G401 (cell line): ENCODE measurements at places on chromosomes 6 and 20.

DNA sequence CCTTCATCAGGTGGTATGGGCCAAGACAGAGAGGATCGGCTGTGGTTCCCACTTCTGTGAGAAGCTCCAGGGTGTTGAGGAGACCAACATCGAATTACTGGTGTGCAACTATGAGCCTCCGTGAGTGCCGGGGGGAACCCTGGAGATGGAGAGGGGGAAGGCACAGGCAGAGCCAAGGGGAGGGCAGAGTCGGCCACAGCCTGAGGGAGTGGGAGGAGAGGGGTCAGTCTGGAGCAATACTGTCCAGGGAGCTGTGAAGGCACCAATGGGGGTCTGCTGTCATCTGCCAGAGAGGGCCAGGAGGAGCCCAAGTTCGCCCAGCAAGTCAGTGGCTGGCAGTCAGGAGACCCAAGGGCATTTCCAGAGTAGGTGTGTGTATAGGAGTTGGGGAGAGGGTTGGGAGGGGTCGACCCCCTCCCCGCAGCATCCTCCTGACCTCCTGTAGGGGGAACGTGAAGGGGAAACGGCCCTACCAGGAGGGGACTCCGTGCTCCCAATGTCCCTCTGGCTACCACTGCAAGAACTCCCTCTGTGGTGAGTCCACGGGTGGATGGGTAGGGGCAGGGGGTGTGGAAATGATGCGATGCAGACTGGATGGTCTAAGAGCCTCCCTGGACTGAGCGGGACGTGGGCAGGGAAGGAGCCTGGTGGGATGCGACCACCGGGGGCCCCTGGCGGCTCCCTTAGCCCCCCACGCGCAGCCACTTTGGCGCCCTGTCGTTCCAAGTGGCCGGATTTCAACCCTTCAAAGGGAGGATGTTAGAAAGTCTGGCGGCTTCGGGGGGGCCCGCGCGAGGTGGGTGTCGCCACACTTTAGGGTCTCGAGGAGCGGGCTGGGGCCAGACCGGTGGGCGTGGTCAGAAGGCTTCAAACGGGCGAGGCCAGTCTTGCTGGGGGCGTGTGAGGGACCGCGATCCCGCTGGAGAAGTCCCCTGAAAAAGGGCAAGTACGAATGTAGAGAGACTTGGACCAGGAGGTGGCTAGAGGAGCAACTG lies 7.2 kb downstream of the PI16 start:
- DNase-seq = no peak

GRCh38 chr6:56572788-56573471 lies 69.8 kb downstream of the DST start:
- DNase-seq = no peak

DNA sequence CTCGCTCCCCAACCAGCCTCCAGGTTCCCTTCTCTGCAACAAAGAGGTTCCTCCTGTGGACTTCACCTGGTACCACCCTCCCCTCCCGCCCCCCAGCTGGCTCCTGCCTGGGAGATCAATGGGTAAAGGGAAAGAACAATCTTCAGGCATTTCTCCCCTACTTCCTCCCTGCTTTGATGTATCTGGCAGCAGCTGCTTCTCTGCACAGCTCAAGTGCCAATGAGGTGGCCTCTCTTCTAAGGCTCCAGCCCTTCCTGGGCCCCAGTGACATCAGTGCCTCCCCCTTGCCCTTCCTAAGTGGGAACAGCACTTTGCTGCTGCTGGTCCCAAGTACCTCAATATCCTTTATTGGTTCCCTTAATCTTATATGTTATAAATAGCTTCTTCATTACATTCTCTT lies 23.5 kb downstream of the MOCS1 start:
- DNase-seq = no peak

DNA sequence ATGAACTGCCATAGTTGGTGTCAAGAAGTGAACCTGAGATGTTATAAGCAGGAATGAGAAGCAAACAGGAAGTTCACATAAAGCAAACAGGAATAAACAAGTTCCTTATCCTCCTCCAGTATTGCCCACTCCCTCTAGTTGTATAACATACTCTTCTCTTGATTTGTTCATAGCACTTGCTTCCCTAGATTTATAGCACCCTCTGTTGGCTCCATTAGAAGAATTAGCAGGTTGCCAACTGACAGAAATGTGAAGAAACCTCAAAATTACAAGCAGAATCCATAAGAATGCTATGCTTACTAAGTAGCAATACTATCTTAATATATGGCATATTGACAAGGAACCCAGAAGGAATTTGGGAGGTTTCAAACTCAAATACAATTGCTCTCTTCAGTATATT lies 195.4 kb downstream of the TBX18 start:
- DNase-seq = no peak

GRCh38 chr6:116461331-116461931 lies at the start of gene CALHM6:
Gene CALHM6 (plus strand): TSS chr6:116461375. CDS start chr6:116461930, 555 bp downstream.
- DNase-seq = no peak

GRCh38 chr20:6623989-6624388 lies 143.5 kb upstream of the BMP2 start:
- DNase-seq = no peak

DNA sequence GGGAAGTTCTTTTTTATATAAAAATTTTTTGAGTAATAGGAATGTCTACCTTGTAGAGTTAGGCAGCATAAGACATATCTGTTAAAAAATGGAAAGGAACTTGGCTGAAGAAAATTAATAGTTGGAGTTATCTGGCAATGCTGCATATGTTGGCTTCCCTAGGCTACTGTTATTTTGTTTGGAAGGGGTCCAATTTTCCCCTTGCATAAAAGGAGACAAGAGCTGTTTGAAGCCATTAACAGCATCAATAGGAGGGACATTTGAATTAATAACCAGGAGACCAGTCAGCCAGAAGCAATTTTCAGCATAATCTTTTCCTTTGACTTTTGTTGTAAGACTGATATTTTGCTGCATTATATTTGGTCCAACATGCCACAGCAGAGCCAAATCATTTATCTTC lies 80.9 kb upstream of the TAB2 start:
- DNase-seq = no peak

GRCh38 chr20:64045346-64046011 lies 4.0 kb downstream of the SOX18 start:
- no peak for DNase-seq

- DNase-seq = peak; percentile 76
Observed at GRCh38 chr6:30615958-30616810, 859 bp downstream of the PPP1R10 start.

GRCh38 chr20:44536175-44536574 lies 14.3 kb upstream of the SERINC3 start:
- no peak for DNase-seq

- DNase-seq = no peak
Observed at GRCh38 chr20:33992145-33992922, 1.4 kb upstream of the RALY start.

DNA sequence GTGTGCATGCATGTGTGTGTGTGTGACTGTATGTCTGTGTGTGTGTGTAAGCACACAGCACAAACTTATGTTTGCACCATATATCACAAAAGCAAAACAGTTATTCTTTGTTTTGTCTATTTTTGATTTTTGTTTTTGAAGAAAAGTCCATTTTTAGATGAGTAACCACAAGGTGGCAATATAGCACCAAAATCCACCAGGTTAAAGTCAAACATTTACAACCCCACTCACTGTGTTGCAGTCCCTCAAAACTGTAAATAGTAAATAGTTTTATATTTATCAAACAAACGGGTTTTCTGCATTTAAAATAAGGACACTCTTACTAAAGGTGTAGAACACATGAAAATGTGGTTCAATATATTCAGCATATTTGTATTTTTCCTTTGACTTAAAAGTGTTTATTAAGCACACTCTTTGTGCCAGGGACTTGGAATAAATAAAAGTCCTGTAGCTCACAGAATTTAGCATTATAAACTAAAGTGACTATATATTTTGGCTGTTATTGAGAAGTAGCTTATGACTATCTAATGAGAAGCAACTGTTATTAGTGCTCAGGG lies 118.5 kb downstream of the GFRAL start:
- peak; percentile 44 for DNase-seq

DNA sequence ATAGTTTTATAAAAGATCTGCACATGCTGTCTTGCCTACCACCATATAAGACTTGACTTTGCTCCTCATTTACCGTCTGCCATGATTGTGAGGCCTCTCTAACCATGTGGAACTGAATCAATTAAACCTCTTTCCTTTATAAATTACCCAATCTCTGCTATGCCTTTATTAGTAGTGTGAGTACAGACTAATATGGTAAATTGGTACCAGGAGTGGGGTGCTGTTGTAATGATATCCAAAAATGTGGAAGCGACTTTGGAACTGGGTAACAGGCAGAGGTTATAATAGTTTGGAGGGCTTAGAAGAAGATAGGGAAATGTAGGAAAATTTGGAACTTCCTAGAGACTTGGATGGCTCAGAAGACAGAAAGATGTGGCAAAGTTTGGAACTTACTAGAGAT lies 64.2 kb upstream of the TFAP2D start:
- no peak for DNase-seq

DNA sequence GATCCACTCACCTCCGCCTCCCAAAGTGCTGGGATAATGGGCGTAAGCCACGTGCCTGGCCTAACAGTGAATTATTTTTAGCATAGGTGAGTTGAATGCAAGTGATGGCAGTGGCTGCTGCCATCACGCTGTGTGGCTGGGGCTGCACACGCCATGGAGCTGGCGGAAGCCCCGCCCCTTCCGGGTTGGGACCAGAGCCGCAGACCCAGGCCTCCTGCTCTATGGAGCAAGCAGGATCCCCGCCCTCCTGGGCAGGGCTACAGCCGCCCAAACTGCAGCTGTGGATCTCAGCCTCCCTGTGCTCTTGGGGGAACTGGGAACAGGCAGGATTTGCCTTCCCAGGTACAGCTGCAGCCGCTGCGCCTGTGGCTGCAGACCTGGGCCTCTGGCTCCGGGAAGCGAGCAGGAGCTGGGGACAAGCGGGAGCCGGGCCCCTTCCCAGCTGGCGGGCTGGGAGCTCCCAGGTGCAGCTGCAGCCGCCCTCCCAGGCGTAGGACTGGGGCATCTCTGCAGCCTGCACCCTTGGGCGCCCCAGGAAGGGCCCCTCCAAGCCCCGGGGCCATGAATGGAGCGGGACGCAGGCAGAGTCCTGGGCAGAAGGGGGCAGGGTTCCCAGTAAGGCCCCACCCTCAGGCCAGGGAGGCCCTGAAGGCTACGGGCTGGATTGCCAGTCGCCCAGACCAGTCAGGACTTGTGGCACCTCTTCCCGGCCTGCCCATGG lies 30.9 kb upstream of the SLA2 start:
- DNase-seq = peak; percentile 62
